HTR-8/SVneo (cell line): ENCODE measurements at places on chromosomes 7 and 10.

DNA sequence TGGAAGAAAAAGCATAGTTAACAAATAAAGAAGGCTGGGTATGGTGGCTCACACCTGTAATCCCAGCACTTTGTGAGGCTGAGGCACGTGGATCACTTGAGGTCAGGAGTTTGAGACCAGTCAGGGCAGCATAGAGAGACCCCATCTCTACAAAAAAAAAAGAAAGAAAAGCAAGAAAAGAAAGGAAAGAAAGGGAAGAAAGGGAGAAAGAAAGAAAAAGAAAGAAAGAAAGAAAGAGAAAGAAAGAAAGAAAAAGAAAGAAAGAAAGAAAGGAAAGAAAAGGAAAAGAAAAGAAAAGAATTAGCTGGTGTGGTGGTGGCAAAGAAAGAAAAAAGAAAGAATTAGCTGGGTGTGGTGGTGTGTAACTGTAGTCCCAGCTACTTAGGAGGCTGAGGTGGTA, 3.1 kb upstream of the HILPDA start:
- no peak for DNase-seq

- DNase-seq: peak; percentile 48
Observed at GRCh38 chr7:16847381-16847860, 34.4 kb downstream of the AGR3 start.

DNA sequence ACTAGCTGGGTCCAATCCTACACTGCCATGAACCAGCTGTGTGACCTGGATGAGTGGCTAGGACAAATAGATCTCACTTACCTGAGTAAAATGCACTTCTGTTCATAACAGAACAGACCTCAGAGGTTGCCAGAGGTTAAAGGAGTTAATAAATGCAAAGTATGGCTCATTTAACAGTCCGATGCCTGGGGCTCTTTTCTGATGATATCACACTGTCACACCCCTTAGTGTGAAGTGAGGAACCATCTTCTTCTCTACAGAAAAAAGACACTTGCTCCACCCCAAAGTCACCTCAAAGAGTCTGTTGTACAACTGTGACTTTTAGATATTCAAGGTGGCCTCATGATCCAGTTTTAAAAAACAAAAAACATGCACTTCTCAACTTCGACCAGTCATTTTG, 21.5 kb upstream of the TARP start:
- DNase-seq: no peak

DNA sequence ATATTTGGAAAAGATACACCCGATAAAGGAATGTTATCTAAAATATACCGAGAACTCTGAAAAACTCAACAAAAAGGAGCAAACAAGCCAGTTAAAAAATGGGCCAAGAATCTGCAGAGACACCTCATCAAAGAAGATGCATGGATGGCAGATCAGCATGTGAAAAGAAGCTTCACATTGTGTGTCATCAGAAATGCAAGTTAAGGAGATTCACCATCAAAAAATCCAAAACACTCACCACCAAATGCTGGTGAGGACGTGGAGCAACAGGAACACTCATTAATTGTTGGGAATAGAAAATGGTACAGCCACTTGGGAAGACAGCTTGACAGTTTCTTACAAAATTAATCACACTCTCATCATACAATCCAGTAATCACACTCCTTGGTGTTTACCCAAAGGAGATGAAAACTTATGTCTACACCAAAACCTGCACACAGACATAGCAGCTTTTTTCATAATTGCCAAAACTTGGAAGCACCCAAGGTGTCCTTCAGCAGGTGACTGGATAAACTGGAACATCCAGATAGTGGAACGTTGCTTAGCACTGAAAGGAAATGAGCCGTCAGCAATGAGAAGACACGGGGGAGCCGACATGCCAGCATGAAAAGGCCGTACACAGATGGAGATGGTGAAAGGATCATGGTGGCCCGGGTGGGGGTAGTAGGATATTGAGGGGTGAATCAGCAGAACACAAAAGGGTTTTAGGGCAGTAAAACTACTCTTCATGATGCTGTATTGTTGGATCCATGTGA, 27.9 kb upstream of the PWWP2B start:
- no peak for DNase-seq

DNA sequence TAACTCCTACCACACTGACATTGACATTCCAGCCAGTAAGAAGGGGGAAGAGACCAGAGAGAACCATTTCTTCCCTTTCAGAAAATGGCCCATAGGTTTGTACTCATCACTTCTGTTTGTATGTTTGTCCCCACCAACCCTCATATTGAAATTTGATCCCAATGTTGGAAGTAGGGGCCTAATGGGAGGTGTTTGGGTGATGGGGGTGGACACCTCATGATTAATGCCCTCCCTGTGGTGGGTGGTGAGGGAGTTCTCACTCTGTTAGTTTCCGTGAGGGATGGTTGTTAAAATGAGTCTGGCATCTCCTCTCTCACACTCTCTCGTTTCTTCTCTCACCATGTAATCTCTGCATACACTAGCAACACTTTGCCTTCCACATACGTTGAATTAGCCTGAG, 21.4 kb downstream of the CADPS2 start:
- DNase-seq: no peak

DNA sequence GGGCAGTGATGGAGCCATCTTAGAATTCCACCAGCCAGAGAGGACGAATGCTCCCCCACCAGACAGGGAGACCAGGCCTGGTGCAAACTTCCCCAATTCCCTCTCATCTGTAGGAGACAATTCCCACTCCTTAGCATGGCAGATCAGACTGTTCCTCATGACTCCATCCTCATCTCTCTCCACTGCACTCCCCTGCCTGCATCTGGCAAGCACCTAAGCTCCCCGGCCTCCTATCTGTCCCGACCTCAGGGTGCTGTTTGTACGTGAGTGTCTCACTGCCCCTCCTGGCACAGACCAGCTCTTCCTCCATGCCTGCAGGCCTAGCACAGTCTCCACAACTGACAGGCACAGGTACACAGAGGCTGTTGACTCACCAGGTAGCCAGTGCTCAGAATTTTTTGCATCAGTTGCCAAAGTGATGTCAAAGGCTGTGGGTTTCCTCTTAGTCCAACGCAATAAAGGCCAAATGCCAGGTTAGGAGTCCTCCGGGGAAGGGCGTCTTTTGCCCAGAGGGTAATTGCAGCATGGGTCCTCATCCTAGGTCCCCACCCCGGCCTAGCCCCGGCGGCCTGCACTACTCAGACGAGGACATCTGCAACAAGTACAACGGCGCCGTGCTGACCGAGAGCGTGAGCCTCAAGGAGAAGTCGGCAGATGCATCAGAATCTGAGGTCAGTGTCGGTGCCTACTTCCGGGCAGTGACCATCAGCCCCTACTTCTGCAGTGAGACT, 436.8 kb upstream of the FOXK1 start:
- no peak for DNase-seq

DNA sequence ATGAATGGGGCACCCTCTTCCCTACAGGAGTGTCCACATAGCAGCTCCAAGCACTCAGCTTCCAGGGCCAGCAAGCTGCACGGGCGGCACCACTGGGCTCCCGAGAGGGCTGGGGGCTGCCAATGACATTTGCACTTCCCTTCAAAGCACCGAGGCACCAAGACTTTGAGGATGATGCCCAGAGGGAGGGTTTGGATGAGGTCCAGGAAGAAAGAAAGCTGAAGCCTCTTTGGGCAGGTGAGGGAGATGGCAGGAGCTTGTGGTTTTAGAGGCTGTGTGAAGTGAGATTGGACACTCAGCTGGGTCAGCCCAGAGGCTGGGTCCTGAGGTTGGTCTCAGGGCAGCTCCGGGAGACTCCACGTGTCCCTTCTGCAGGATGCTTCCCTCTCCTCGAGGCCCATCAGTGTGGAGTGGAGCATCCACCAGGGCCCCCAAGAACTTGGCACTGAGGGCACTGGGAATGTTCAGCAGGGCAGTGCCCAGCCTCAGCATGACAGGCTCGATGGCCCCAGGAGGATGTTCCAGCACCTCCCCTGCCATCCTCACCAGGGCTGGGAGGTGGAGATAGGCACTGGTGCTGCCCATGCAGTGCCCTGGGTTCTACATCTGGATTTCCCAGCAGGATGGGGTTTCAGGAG, 54.9 kb upstream of the IGFBP3 start:
- no peak for DNase-seq

- no peak for DNase-seq
Observed at GRCh38 chr10:30415593-30415992, 18.4 kb upstream of the MAP3K8 start.

GRCh38 chr10:128568990-128569945, 443.0 kb upstream of the MKI67 start:
- DNase-seq: no peak

- DNase-seq: no peak
Observed at GRCh38 chr7:16421333-16422102, at the start of gene CRPPA. Gene CRPPA, minus strand, starts transcription at chr7:16421538. Its CDS starts 216 bp downstream, at chr7:16421322.

- DNase-seq: no peak
Observed at GRCh38 chr10:121764233-121764942, 163.4 kb downstream of the ATE1 start.

DNA sequence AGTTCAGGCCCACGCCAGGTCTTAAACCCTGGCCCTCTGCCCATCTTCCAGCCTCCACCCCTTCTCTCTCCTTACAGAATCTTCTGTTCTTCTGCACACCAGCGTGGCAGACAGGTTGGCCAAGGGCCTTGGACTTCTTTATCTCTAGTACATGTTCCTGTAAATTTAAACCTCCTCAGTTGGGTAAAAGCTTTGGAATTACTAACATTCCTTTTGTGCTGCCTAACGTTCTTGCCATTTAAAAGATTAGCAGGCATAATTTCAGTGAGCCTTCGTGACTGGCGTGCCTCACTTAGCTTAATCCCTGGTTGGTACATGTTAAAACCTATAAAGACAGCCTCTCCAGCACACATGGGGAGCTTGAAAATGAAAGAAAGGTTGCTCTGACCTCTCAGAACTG, 192.2 kb downstream of the CUX1 start:
- DNase-seq: no peak

- DNase-seq: peak; percentile 14
Observed at GRCh38 chr10:12907656-12908055, 93.9 kb downstream of the CCDC3 start.

GRCh38 chr7:31309407-31309806, 31.1 kb downstream of the NEUROD6 start:
- no peak for DNase-seq

GRCh38 chr7:7435978-7436377, 99.7 kb downstream of the COL28A1 start:
- no peak for DNase-seq

- no peak for DNase-seq
Observed at GRCh38 chr10:73296946-73297345, 44.5 kb upstream of the MRPS16 start.

GRCh38 chr7:22320416-22320815, 36.5 kb downstream of the RAPGEF5 start:
- no peak for DNase-seq

GRCh38 chr10:29130190-29130673, 158.6 kb upstream of the LYZL1 start:
- DNase-seq: peak; percentile 34

DNA sequence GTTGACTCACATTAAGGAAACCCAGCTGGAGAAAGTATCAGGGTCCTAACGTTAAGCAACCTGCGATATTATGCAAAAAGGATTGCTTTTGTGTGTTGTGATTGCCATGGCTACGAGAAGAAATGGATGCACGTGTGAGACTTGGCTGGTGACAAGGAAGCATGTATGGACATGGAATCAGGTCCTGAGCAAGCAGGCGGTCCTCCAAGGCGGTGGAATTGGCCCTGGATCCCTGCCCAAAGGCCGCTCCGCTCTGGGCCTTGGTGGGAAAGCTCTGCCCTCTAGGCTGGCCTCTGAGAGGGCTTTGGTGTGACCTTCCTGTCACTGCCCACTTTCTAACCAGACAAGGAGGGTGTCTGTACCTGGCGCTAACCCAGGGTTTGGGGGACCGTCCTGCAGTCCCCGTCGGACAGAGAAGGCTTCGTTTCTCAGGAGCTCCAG, 192.1 kb downstream of the EBF3 start:
- no peak for DNase-seq

DNA sequence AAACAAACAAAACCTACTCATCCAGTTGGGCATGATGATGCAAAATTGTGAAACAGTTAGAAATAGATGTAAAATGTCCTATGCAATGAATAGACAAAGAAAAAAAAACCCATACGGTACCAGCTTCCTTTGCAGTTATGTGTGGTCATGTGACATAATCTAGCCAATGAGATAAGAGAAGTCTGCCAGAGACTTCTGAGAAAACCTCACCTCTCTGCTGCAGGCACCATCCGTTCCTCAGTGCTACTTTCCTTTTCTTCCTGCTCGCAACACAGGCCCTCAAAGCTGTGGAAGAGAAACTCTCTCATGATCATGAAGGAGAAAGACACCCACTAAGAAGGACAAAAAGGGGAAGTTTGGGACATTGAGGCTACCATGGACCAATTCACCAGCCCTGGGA, 76.8 kb upstream of the CARD11 start:
- no peak for DNase-seq

GRCh38 chr10:67492317-67493019, 203.5 kb downstream of the CTNNA3 start:
- no peak for DNase-seq

DNA sequence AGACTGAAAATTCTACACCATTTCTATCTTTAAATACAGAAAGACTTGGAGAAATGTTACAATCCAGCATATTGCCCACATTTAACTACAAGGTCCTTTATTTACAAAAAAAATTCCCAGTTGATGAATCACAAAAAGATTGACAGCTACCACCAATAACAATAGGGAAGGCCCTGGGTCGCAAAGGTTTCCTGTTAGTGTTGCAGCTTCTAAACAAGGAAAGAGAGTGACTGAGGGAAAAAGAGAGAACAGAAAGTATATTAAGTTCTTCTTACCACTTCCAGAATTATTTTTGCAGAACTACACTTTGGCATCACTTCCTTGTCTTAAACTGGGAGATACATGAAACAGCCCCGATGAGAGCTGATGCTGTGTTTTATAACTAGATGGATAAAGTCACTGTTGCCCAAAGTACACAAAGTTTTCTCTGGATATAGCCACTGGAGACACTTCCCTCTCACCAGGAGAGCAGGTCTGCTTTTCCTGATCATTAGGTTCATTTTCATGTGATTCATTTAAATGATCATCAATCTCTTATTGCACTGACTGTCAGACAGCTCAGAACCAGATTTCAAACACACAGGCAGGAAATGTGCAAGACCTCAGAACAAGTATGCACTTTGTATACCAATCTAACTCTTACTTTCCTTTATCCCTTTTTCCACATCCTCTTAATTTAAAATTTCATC, 57.0 kb downstream of the SHTN1 start:
- DNase-seq: peak; percentile 22

DNA sequence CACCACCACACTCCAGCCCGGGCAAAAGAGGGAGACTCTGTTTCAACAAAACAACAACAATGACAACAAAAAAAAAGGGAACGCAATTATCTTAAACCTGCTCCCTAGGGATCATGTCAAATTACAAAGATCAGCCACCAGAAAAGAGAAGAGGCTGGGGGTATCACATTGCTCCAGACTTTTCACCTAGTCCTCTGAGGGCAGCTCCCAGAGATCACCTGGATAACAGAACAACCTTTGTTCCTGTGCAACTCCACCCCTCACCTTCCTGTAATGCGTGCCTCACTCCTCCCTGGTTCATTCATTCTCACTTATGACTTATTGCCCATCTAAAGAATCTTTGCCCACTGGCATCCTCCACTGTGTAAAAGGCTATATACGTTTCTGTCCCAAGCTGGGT, 31.8 kb downstream of the SVOPL start:
- DNase-seq: no peak

GRCh38 chr10:20726381-20726780, 170.7 kb downstream of the NEBL start:
- no peak for DNase-seq
